ENCODE measurements at places on chromosomes 5 and 9. TPM values are rescaled to one million over a fixed set of nuclear protein-coding genes. Genes with fewer than 3 reads are reported as not detected.
A peak's percentile ranks its signal among the peaks of the same experiment; 100 is the strongest.

Gene GLDC
- total RNA-seq: 0.15 TPM

Gene PRR7
- 3.3 TPM for total RNA-seq

Gene PCDHAC1
- 1.7 TPM for total RNA-seq

Gene PCDHGA10
- total RNA-seq: 3.1 TPM

Gene SLC36A3
- not detected for total RNA-seq

Gene PCDHGC4
- total RNA-seq: 0.67 TPM

Gene SLC45A2
- total RNA-seq: not detected

Gene STPG3
- total RNA-seq: not detected

- no peak for DNase-seq
These were observed 47.0 kb upstream of the TGFBR1 start for GRCh38 chr9:99057665-99058625.

DNA sequence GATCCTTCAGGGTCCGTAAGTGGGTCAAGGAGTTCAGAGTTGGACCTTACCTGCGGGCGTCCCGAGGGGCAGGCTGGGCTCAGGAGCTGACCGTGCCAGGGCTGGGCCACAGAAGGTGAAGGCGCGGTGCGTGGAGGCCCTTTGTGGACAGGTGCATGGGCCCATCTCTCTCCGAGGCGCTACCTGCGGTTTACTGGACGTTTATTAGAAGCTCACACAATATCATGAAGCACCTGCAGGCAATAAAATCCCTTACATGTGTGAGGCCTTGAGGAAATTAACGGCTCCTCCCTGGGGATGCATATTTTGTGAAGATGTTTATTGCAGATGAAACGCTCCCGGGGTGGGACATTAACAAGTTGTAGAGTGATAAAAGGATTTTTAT is 79.8 kb upstream of the LMX1B start:
- DNase-seq: no peak

DNA sequence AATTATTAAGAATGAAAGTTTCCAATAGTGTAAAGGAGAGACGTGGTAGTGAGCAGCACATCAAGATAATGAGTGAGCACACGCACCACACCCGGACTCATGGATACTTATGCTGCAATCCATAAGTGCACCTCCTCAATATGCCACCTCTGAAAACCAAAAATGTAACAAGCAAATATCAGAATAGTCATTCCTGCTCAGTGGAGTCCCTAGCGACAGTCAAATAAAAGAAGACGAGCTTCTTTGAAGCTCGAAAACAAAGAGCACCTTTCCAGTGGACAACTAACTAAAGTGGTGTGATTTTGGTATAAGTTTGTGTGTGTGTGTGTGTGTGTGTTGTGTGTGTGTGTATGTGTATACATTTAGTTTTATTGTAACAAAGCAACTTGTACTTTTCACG is 241.3 kb downstream of the DEPDC1B start:
- DNase-seq: no peak

DNA sequence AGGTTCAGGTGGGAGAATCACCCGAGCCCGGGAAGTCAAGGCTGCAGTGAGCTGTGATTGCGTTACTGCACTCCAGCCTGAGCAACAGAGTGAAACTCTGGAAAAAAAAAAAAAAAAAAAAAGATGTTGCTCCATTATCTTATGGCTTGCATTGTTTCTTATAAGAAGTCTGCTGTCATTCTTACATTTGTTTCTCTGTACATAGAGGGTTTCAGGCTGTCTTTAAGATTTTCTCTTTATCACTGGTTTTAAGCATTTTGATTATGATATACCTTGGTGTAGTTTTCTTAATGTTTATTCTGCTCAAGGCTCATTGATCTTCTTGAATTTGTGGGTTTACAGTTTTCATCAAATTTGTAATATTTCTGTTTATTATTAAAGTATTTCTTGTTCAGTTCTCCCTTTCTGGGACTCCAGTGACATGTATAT is 35.2 kb downstream of the MVB12B start:
- DNase-seq: no peak

DNA sequence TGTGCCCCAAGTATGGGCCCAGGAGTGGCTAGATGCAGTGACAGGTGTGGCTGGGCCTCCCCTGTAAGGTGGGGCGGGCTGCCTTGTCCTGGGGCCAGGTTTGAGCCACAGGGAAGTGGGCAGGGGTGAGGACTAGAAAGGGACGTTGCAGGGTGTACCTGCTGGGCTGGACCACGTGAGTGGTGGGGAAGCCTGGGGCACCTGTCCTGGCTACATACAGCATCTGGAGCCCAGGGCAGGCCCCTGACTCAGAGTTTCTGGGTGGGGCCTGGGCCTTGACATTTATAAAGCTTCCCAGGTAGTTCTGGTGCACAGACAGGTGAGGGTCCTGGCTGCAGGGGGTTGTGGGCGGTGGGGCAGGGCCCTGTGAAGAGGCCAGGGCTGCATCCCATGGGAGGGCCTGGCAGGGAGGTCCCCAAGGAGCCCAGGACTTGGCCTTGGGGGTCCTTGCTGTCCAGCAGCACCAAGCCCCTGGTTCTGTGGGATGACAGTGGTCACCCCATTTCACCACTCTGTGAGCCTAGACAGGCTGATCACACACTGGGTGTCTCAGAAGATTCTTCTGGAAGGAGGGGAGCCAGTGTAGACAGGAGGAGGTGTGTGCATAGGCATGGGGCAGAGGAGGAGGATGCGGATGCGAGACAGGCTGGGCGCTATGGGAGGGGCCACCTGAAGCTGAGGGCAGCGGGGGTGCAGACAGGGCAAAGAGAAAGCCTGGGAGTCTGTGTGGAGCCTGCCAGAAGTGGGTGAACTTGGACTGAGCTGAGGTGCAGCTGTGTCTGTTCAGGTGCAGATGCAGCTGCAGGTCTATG is 94.0 kb downstream of the PHF2 start:
- DNase-seq: peak; percentile 50

DNA sequence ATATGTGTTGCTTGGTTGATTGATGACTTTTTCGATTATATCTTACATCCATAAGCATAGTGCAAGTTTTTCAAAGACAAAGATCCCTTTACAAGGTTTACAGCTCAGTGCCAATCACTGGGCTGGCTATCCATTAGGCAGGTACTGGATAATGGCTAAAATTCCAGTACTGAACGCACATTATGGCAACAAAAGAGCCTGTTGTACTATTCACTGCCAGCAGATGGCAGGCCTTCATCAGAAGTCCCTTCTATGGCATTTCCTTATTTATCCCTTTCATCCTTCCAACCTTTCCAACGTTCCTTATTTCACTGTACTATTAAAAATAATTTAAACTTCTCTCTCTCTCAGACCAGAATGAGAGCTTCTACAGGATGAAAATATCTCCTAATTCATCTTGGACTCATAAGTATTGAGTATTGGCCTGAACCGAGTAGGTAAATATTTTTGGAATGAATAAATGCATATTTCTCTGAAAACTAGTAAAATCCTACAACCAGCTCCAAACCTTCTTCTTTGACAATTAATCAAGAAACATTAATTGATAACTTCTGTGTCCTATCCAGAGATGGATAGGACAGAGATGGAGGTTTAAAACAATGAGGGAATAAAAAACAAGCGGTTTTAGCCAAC is 6.7 kb upstream of the WNT8A start:
- peak; percentile 43 for DNase-seq

DNA sequence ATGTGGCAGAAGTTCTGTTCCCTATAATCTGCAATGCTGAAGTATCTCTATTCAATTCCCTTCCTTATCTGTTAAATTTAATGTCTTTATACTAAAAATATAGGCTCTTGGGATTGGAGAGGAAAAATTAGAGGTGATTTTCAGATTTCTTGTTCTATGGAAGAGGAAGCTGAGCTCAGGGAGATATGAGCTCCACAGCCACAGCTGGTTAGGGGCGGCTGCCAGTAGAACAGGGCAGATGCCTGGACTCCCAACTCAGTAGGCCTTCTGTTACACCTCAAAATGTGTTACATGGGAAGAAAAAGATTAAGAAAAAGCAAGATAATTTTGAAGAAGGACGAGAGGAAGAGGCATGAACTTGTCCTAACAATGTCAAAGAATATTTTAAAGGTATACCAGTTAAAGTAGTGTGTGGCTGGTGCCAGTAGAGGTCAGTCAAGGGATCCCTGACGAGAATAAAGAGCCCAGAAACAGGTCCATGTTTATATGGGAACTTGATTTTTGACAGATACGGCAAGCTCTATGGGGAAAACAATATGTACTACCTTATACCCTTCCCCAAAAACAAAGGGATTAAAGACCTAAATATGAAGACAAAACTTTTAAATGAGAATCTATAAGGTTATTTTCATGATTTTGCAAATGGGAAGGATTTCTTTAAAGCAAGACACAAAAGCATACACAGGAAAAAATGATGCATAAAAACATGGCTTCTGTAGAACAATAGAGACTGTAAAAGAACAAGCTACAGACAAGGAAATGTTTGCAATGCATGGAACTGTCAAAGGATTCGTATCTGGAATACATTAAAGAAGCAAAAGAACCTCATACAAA is 28.7 kb downstream of the DNAJC21 start:
- DNase-seq: no peak

DNA sequence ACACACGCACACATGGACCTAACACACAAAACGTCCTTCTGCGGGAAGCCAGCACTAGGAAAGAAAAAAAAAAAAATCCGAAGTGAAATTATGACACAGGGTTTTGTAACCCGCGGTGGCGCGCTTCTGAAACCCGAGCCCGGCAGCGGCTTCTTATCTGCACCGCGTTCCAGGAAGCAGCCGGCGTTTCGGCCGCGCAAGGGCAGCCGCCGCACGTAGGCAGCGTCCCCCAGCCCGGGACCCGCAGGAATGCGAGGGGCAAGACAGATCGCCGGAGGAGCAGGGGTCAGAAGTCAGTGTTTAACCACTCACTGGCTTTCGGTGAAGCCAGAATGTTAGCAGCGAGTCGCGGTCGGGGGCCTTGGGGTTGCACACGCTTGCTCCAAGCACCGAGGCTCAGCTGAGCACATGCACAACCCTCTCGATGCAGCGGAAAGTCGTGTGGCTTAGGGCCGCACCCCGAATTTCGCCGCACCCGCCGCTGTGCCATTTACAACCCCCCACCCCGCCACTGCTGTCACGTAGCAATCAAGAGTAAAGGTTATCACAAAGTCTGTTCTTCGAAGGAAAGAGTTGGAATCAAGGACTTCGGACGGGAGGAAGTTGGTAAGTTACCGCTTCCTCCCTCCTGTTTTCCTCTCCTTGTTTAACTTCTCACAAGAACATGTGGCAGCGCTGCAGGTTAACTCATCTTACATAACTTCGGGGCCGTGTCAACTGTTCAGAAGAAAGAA is 167.9 kb downstream of the AUH start:
- DNase-seq: peak; percentile 85

- DNase-seq: no peak
These were observed 1048.7 kb upstream of the WWC1 start for GRCh38 chr5:167242701-167243100.

DNA sequence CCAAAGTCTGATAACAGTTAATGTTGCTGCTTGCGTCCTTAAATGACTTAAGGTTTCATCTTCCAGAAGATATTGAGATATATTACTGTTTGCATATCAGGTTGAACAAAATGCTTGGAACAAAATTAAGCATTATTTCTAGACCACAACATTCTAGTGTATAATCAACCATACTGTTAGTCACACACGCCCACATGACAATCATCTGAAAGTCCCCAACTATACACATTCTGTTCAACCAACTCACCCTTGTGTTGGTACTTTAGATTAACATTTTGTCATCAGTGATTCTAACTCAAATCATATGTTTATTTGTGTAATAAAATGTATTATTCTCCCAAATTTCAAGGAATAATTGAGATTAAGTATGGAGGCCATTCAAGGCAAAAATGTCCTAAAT is 47.3 kb downstream of the LURAP1L start:
- no peak for DNase-seq

GRCh38 chr5:66222455-66222854 is 78.4 kb downstream of the SREK1 start:
- no peak for DNase-seq
